Epithelial cell of proximal tubule (primary cell): ENCODE measurements at places on chromosomes 13 and 19. TPM values are rescaled to one million over a fixed set of nuclear protein-coding genes. Genes with fewer than 3 reads are reported as not detected.

FFAR3 gene
- not detected in 2 replicates for total RNA-seq

S1PR4 gene
- total RNA-seq, result not detected in 2 replicates

SMAD9 gene
- 0.80 and 4.8 TPM in 2 replicates for total RNA-seq

N4BP2L2 gene
- 28.6 and 38.7 TPM in 2 replicates for total RNA-seq

SIAH3 gene
- total RNA-seq, result 0.23 and 0.29 TPM in 2 replicates

AZU1 gene
- total RNA-seq, result not detected in 2 replicates

ZNF331 gene
- 5.3 and 6.1 TPM in 2 replicates for total RNA-seq

KLF1 gene
- total RNA-seq, result 0.51 TPM in 1 of 2 replicates, not detected in the other
